ENCODE measurements at places on chromosomes 2 and 18.

DNA sequence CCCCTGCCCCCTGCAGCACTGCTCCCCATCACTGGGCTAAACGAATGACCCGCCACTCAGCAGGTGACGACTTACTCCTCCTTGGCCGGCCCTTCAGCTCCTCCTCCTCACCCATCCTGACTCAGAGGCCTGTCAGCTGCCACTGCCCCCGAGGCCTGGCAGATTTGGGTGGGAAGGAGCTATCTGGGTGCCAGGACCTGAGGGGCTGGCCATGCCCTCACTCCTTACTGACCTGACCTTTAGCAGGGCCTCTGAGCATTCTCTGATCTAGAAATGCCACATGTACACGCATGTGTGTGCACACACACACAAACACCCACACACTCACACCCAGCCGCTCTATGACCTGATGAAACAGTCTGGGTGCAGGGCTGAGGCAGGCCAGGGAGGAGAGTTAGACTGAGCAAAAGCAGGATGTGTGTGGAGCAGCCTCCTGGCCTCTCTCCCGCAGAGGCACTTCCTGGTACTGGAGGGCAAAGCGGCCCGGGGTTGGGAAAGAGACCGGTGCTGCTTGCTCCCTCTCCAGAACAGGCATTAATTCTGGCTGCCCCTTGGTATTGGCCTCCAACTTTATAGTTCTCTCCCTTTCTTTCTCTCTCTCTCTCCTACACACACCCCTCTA lies 68.0 kb downstream of the ZFP36L2 start:
- peak; percentile 58 for DNase-seq

GRCh38 chr2:202023198-202023903 lies 10.3 kb upstream of the FZD7 start:
- DNase-seq: no peak

- DNase-seq: peak; percentile 58
These were observed 175.1 kb downstream of the GALNT1 start for GRCh38 chr18:35756506-35757117.

GRCh38 chr2:170523506-170523905 lies 191.6 kb upstream of the SP5 start:
- DNase-seq: no peak

GRCh38 chr2:197576631-197577030 lies 60.8 kb downstream of the MOB4 start:
- DNase-seq: peak; percentile 52
